Activated CD4-positive, alpha-beta memory T cell treated with anti-CD3 and anti-CD28 coated beads for 36 hours (primary cell): ENCODE measurements at places on chromosomes 16 and 17.

- no peak for DNase-seq
Observed at GRCh38 chr17:29095439-29095838, 52.5 kb downstream of the PIPOX start.

DNA sequence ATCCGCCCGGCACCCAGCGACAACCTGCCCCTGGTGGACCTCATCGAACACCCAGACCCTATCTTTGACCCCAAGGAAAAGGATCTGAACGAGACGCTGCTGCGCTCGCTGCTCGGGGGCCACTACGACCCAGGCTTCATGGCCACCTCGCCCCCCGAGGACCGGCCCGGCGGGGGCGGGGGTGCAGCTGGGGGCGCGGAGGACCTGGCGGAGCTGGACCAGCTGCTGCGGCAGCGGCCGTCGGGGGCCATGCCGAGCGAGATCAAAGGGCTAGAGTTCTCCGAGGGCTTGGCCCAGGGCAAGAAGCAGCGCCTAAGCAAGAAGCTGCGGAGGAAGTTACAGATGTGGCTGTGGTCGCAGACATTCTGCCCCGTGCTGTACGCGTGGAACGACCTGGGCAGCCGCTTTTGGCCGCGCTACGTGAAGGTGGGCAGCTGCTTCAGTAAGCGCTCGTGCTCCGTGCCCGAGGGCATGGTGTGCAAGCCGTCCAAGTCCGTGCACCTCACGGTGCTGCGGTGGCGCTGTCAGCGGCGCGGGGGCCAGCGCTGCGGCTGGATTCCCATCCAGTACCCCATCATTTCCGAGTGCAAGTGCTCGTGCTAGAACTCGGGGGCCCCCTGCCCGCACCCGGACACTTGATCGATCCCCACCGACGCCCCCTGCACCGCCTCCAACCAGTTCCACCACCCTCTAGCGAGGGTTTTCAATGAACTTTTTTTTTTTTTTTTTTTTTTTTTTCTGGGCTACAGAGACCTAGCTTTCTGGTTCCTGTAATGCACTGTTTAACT, 1.0 kb downstream of the NOG start:
- peak; percentile 42 for DNase-seq

DNA sequence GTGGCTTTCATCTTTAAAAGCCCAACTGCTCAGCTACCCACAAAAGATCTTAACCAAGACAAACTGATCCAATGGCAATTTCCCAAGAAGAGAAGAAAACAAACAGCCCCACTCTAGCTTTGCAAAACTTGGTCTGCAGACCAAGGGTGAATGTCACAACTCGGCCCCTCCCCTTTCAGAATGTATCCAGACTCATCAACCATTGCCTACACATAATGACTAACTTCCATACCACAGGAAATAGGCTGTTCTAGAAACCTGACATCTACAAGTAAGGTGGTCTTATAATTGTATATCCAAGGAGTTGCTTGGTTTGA, 16.0 kb downstream of the DCUN1D3 start:
- peak; percentile 47 for DNase-seq

- no peak for DNase-seq
Observed at GRCh38 chr16:20626966-20627365, 50.8 kb upstream of the ACSM2B start.

DNA sequence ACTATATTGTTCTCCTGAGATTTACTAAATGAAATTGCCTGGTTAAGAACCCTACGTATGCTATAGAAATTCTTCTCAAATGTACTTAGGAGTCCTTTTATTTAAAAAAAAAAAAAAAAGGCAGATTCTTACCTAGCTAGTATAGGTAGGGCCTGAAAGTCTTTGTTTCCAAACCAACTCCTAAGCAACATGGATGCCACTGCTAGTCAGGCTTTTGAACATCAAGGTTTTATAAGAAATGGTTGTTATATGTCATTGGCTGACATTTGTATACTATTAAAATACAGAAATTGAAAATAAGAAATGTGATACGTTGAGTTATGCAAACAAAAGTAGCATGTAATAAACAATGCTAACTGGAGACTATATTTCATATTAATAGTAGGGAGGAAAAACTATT, 1.2 kb downstream of the EVI2A start:
- no peak for DNase-seq
